AG04449 (cell line): ENCODE measurements at places on chromosomes 1 and 21.

DNA sequence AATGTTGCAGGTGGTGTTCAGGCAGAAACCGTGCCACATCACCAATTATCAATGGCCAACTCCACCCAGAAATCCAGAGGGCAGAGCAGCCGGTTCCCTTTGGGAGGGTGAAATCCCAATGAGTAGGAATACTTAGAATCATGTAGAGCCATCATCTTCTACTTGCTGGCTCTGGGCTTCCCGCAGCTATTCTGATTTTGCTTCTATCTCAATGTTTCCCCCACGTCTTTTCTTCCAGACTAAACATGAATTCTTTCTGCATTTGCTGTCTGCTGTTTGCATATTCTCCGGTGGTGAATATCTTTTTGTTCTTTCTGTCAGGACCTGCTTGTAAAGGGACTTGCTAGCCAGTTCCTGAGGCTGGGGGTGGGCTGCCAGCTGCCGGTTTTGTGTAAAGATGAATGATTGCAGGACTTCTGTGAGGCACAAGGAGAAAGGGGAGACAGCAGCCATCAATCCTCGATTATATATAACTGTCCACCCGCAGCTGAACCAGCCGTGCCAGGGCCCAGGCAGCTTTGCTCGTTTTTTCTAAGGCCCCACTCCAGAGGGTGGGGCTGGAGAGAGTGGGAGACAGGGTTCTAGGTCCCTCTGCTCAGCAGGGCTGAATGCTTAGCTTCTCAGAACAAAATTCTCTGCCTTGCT is 33.2 kb downstream of the PRAMEF20 start:
- DNase-seq, result no peak

DNA sequence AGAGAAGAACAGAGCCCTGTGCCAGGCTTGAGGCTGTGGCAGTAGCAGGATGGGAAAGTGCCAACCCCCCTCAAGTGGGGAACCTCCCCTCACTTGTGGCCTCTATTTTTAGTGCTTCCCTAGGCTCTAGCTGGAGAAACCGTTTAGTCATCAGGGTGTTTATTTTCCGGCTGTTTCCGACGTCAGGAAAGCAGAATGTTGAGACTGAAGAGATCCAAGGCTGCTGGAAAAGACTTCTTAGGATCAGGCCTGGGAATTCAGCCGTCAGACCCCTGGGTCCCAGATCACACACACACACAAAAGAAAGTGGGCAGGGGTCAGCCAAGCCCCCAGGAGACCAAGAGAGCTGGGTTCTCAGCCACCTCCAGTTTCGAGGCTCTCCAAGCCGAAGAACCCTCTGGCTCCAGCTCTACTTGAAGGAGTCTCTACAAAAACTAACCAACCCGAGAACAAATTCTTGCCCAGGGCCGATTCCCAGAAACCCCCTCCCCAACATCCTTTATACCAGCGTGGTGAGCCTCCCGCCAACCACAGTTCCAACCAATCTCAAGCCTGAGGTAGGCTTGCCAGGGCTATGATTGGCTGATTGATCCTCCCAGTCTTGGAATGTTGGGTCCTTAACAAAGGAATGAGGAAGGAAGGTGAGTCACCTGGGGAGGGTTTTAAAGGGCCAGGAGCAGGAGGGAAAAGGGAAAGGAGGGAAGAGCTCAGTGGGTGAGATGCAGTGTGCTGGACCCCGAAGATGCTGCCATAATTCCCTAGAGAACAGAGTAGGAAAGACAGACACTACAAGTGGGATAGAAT is 2.5 kb upstream of the MEF2D start:
- DNase-seq, result peak; percentile 89

DNA sequence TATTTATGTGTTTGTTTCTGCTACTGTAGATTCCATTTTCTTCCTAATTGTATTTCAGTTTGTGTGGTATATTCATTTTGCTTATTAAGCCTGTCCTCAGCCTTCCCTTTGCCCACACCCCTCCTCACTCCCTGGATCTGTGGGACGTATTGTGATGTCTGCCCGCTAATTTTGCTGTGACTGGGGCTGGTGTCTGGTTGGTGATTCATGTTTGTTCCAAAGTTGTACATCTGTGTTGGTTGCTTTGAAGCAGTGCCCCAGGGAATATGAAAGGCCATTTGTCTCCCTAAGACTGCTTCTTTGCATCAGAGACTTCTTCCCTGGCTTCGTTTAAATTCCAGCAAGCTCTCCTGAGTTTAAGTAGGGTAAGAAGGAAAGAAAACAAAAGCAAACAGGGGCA is 289.5 kb upstream of the SGIP1 start:
- no peak for DNase-seq

GRCh38 chr1:91278754-91279153 is 125.9 kb downstream of the HFM1 start:
- peak; percentile 1 for DNase-seq

GRCh38 chr1:93594603-93594880 is 87.1 kb downstream of the BCAR3 start:
- DNase-seq, result no peak

GRCh38 chr1:243378669-243379068 is 122.8 kb downstream of the SDCCAG8 start:
- DNase-seq, result no peak

- DNase-seq, result no peak
Measured at GRCh38 chr21:36113647-36114428, 21.0 kb upstream of the CBR3 start.

DNA sequence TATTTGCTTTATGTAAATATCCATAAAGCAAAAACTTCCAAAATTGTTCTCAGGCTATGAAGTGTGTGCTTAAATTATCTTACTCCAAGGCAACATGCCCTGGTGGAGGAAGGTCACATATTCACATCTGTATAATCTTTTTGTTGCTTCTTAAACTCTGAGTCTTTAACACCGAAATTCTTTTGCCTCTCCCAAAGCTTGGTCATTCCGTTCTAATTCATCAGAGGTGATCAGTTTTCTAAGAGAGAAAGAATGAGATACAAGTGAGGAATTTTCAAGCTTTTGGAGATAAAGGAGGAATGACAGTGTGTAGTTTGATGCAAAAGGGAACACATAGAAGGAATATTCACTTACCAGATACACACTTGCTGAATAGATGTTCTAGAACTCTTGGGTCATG is 561.7 kb downstream of the LTN1 start:
- DNase-seq, result no peak

- no peak for DNase-seq
Measured at GRCh38 chr1:55916907-55917306, 662.5 kb downstream of the PLPP3 start.

GRCh38 chr1:75482951-75483350 is 128.0 kb downstream of the SLC44A5 start:
- DNase-seq, result no peak

GRCh38 chr1:238107322-238107721 is 216.6 kb upstream of the ZP4 start:
- no peak for DNase-seq

GRCh38 chr1:172582889-172583288 is 49.9 kb downstream of the SUCO start:
- DNase-seq, result no peak

GRCh38 chr21:42918291-42918690 is 7.1 kb downstream of the ERVH48-1 start:
- DNase-seq, result no peak

GRCh38 chr1:79928901-79929300 is 922.4 kb upstream of the ADGRL4 start:
- DNase-seq, result no peak

DNA sequence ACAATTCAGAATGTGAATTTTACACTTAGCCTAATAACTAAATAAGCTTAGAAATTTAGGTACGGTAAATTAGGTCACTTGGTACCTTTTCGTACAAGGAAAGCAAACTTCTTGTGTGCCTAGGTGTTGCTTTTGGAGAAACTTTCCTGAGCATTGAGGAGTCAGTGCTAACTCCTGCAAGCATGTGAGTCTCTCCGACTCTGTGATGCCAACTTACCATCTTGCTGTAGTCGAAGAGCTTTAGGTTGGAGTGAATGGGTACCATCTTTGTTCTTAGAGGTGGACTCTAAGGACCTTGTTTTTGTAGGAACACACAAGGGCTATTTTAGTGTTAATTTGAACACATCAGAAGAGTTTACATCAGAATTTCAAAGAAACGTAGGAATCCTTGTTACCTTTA is 688.9 kb downstream of the USP25 start:
- no peak for DNase-seq

DNA sequence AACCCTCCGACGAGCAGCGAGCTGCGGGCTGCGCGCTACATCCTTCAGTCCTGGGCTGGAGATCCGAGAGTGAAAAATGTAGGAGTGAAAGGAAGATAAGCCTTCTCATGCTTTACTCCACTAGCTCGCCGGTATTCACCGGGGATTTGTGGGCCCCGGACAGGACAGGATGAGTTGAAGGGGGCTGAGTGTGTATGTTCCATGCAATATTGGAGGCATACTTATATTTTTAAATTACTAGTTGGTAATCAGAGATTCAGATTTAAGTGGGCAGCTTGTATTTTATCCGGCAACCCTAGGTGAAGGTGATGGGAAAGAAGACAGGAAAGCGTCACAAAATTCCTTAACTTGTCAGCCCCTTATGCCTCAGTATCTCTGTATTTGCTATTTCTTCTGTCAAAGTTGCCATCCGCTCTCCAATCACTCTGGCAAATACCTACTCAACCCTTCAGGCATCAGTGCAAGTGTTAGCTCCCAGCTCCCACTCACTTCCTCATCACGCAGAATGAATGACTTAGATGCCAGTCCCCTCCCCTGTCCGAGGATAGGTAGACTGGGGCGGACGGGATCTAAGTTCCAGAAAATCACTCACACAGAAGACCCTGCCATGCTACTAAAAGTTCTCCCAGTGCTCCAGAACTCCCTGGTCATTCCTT is 503 bp upstream of the PIGM start:
- DNase-seq, result no peak

- no peak for DNase-seq
Measured at GRCh38 chr21:30818837-30819610, 6.0 kb upstream of the KRTAP8-1 start.

- peak; percentile 10 for DNase-seq
Measured at GRCh38 chr21:25103500-25104207, 503.6 kb downstream of the MRPL39 start.

- DNase-seq, result peak; percentile 61
Measured at GRCh38 chr21:31682620-31683019, 23.1 kb downstream of the SOD1 start.

GRCh38 chr1:6911974-6912373 is 126.7 kb downstream of the CAMTA1 start:
- no peak for DNase-seq

GRCh38 chr1:3697810-3698209 is 45.5 kb downstream of the TP73 start:
- no peak for DNase-seq

- no peak for DNase-seq
Measured at GRCh38 chr1:53310847-53311681, 16.8 kb downstream of the LRP8 start.

- no peak for DNase-seq
Measured at GRCh38 chr1:246724731-246725095, 504 bp downstream of the SCCPDH start.

DNA sequence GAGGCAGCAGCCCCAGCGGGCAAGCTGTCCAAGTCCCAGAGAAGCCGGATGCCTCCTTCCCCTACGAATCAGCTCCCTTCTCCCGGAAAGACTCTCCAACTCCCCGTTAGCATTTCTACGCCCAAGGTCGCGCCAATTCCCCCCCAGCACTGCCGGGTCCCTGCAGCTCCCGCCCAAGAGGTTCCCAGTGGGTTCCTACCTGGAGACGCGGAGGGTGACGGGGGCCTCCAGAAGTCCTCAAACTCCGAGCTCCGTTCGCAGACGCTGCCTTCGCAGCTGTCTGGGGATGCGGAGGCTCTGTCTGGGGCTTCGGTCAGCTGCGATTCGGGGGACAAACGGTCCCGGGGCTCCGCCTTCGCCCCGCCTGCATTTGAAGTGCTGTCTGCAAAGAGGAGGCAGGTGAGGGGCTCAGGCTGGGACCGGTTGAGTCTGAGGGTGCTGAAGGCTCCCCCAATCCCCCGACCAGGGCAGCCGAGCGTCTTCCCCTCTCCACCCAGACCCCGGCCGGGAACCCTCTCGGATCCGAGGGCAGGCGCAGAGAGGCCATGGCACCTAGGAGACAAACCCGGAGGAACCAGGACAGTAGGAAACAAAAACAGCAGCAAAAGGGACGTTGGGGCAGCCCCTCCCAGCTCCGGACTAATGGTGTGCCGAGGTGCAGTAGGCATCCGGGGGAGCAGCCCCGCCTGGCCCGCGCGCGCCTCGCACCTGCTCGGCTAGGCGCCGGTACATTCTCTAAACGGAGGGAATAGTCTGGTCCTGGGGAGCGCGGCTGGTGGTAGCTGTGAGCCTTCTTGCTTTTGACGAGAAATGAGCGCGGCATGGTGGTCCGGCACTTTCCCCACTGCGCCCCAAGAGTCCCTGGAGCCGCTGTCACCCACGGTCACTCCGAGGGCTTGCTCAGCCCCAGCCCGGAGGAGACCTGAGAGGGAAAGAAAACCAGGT is 3.8 kb downstream of the GFI1 start:
- DNase-seq, result no peak

GRCh38 chr1:198320759-198321158 is 164.0 kb downstream of the NEK7 start:
- DNase-seq, result no peak

DNA sequence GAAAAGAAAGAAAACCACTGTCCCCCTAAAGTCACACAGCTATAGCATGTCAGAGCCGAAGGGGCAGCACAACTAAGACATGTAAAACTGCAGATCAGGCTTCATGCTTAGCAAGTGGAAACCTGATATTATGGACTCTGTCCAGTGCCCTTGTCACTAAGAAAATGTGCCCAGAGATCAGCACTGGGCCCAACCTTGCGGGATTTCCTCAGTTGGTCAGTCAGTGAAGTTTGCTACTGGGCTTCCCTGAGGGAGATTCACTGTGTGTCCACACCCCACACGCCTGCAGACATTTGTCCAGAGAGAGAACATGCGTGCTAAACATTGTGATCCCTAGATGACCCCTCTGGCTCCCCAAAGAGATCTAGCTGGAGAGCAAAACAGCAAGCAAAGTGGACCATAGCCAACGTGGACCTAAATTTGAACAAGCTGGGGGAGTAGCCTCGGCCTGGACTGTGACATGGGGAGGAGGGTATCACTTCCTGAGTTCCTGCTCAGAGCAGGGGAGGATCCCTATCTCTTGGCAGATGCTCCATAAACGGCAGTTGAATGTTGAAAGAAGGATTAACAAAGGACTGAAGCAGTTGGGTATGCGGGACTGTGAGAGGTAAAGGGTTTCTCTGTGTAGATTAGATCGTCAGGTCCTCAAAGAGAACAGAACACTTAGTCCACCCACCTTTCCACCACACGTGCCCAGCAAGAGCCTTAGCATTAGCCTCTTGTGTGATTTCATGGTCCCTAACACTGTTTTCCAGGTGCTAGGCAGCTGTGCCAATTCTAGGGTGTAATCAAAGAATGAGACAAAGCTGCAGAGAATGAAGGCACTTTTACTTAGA is 53.6 kb downstream of the GLUL start:
- DNase-seq, result no peak

DNA sequence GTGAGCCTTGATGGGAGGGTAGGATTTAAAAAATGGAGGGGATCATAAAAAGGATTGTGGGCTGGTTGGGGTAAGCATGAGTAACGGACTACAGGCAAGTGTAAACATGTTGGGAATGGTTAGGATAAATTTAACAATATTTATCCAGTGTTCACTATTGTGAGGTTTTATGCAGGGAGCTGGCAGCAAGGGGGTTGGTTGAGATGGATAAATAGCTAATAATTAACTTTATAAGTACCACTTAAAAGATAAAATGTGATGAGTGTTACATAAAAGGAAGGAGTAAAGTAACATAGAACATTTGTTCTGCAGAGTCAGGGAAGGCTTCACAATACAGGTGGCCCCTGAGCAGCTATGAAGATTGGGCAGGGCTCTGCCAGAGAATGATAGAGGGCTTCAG is 109.0 kb downstream of the NGF start:
- DNase-seq, result no peak

- no peak for DNase-seq
Measured at GRCh38 chr1:10575616-10576015, 100.9 kb downstream of the PEX14 start.

- DNase-seq, result no peak
Measured at GRCh38 chr1:42845866-42846256, 552 bp upstream of the ZNF691 start.
